ENCODE measurements at places on chromosomes 12 and 14.

- DNase-seq = no peak
These were observed 196.4 kb downstream of the RPAP3 start for GRCh38 chr12:47509398-47509851.

GRCh38 chr12:13816394-13816793 lies 165.0 kb downstream of the GRIN2B start:
- no peak for DNase-seq

DNA sequence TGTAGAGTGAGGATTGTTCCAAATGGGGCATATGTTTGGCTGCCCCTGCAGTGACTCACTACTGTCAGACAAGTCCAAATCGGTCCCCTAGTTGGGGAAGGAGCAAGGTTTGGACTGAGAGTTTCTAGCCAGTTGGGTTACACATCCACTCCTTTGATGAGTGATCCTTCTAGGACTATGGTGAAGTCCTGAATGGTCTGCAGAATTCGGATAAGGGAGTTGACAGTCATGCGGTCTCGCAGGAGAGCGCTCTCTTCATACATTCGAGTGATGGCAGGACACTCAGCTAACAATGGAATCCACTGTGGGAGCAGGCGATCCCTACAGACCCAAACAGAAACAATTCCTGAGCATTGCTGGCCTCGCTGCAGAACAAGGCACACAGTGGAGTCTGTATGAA lies 61.5 kb upstream of the SINHCAF start:
- no peak for DNase-seq

DNA sequence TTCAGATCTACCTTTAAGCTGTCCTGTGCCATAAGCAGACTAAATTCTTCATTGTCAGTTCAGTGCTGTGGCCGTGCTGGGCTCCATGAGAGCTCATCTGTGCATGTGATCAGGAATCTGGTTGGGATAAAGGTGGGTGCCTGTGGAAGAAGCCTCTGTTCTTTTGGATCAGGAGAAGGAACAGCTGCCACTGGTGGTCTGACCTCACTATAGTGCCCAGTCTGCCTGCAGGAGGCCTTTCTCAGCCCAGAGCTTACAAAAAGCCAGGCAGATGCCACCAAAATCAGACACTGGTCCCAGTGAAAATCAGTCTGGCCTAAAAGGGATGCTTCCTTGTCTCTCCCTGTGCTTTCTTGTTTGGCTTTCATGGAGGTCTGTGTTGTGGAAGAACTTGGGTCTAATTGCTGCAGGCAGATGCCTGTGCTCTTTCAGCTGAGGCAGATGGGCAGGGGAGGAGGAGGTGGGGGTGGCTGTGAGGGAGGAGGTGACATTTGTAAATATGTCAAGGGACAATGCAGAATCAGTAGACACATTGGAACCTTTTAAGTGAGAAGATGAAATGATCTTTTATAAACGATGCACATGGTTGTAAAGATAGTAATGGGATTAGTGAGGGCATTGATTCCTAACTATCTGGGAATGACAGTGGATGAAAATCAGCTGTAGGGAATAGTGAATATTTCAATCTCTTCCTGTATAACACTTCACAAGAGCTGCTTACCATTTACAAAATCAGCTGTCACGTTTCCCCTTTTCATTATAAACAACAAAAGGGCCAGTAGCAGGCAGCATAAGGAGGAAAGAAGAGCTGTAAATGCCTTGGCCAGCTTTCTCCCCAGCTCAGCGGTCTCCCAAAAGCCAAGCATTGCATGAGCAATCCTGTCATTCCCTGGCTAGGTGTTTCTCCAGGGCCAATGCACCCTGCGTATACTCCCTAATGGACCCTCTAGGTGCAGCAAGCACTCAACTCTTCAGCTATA lies 44.6 kb downstream of the CACNA2D4 start:
- DNase-seq = no peak
